ENCODE measurements at places on chromosomes 11 and 22. TPM values are rescaled to one million over a fixed set of nuclear protein-coding genes. Genes with fewer than 3 reads are reported as not detected.

Gene TPBGL
- polyA plus RNA-seq = 0.30 TPM

Gene SYT7
- not detected for polyA plus RNA-seq

- H3K27me3 ChIP-seq = no peaks in the 10 kb centered on the region
- peak overlapping the region; percentile 83 for H3K27ac ChIP-seq
- peak overlapping the region; percentile 81 for H3K4me3 ChIP-seq
Observed at GRCh38 chr11:61331651-61332050, 1.3 kb downstream of the DDB1 start.

DNA sequence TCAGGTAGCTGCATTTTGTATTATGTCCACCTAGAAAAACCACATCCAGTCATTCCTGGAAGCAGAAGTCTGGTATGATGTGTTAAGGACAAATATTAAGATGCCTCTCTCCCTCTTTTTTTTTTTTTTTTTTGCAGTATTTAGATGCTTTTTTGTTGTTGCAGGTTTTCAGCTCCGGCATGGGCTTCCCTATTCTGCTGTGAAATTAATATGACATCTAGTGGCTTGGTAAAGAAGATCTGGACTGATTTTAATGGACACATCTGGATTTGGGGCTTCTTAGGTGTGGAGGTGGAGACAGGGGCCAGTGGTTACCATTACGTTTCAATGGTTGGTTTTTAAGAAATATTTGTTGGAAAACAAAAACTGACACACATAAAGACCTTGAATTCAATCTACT lies 47.5 kb upstream of the RASSF10 start:
- no peaks in the 10 kb centered on the region for H3K4me1 ChIP-seq
- H3K27ac ChIP-seq = no peak overlapping the region
- no peaks in the 10 kb centered on the region for H3K36me3 ChIP-seq
- no peak overlapping the region for H3K4me3 ChIP-seq
- H3K27me3 ChIP-seq = no peaks in the 10 kb centered on the region

DNA sequence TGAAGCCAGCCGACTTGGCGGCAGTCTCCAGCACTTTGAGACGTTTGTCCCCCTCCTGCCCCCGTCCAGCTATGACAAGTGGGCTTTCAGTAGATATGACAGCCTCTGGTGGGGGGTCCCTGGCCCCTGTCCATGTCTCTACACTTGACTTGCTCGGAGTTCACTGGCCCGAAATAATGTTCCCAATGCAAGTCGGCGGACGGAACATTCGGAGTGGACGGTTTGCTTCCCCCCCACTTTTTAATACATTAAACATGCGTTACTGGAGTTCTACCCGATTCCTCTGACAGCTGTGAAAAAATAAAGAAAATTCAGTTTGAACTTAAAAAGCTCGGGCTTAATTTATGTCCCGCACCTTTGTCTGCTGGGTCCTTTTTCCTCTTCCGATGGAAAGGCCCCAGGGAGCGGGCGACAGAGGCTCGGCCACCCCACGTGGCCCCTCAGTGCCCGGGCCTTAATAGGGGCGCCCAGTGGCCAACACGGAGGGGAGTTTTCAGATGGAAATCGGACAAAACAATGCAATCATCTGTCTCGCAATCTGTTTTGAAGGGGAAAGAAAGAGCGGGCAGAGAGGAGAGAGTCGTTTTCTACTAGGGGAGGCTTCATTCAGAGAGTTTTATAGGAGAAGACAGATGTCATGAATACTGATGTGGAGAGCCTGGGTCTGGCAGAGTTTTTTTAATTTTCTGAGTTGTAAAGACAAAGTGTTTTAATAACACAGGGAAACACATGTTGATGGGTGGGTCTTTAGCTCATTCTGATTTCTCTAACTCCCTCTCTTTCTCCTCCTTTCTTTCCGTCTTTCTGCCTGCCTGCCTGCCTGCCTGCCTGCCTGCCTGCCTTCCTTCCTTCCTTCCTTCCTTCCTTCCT lies 50.2 kb downstream of the SMIM38 start:
- no peaks in the 10 kb centered on the region for H3K36me3 ChIP-seq
- DNase-seq = no peak
- no peak overlapping the region for H3K27ac ChIP-seq
- H3K27me3 ChIP-seq = no peaks in the 10 kb centered on the region
- no peaks in the 10 kb centered on the region for H3K4me1 ChIP-seq

DNA sequence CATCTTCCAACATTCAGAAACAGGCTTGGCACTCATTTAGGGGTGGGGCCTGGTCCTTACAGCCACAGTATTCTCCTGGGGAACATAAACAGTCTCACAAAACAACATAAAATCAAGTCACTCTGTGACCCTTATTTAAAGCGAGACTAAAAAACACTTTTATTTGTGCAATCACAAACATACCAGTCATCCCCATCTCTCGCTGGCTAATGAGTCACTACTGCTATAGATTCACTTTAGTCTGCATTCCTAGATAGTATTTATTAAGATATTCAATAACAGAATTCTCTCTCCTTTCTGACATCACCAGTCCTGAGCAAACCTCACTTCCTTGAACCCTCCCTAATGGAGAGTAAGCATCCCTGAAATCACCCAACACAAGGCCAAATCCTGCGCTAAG lies 68.0 kb downstream of the ZBTB44 start:
- no peak for DNase-seq
- no peak overlapping the region for H3K4me3 ChIP-seq
- H3K4me1 ChIP-seq = peaks cover 10% of the 10 kb centered on the region
- no peaks in the 10 kb centered on the region for H3K36me3 ChIP-seq

DNA sequence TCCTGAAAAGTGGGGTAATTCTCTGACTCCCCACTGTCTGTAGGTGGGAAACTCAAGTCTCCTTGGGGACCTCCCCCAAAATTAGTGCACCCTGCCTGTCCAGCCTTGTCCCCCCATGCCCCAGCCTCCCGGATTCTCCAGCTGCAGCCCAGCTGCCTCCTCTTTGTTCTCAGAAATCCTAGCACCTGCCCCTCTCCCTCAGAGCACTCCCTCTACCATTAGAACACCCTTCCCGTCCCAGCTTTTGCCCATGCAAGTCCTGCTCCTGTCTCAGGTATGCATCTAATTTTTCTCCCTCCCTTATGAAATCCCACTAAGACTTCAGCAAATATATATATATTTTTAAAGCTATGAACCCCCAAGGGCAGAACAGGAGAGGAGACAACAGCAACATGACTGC lies 37.3 kb downstream of the LRFN4 start:
- H3K4me3 ChIP-seq = no peak overlapping the region
- H3K36me3 ChIP-seq = no peaks in the 10 kb centered on the region
- H3K27me3 ChIP-seq = no peaks in the 10 kb centered on the region
- H3K27ac ChIP-seq = no peak overlapping the region

DNA sequence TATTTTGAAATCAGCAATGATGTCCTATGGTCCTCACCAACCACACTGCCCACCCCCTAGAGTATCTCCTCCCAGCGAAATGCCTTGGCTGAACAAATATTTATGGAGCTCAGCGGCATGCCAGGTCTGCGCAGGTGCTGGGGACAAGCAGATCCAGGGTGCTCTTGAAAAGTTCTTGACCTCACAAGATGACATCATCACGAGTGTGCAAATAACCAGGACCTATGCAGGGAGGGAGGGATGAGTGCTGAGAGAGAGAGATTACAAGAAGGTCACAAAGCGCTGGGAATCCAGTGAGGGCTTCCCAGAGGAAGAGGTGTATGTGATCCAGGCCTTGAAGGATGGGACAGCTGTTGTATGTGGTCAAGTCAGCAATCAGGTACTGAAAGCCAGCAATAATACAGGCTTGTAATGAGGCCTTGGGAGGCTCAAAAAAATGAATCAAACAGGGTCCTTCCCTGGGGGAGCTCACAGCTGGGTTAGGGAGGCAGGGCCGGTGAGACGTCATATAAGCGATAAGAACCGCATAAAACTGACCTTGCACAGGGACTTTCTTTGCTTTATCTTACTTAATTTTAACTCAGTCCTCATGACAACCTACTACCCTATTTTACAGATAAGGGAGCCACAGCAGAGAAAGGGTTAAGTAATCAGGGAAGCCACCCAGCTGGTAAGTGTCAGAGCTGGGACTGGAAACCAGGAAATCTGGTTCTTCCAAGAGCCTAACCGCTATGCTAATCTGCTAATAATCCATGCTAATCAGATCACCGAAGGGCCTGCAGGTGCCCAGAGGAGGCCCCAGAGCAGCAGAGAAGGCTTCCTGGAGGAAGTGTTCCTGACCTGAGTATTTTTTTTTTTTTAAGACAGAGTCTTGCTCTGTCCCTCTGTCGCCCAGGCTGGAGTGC lies 8.2 kb downstream of the ARRB1 start:
- H3K27me3 ChIP-seq = no peaks in the 10 kb centered on the region
- no peak overlapping the region for H3K4me3 ChIP-seq
- H3K36me3 ChIP-seq = no peaks in the 10 kb centered on the region
- H3K27ac ChIP-seq = no peak overlapping the region
- peaks cover 98% of the 10 kb centered on the region for H3K4me1 ChIP-seq

DNA sequence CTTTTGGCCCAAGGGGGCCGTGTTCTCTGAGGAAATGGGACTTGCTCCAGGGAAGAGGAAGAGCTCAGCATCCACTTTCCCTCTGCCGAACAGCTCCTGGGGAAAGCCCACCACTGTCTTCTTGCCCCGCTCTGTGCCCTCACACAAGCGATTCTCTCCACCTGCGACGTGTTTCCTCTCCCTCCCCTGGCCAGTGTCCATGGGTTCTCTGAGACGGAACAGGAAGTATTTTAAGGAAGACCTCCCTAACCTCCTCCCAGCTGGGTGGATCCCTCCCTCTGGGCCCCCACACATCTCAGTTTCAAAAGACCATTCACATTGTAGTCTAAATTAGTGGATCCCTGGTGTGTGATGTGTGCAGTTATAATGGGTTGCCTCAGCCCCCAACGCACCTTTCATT lies 1.6 kb downstream of the TP53AIP1 start:
- no peak for DNase-seq
- H3K27ac ChIP-seq = no peak overlapping the region
- H3K27me3 ChIP-seq = no peaks in the 10 kb centered on the region
- no peak overlapping the region for H3K4me3 ChIP-seq

- H3K27me3 ChIP-seq = no peaks in the 10 kb centered on the region
- H3K36me3 ChIP-seq = peaks cover 10% of the 10 kb centered on the region
- no peak overlapping the region for H3K4me3 ChIP-seq
- H3K27ac ChIP-seq = no peak overlapping the region
Observed at GRCh38 chr11:107808521-107808920, 50.1 kb downstream of the SLC35F2 start.

GRCh38 chr11:118705791-118706545 lies 26.5 kb upstream of the TREH start:
- no peaks in the 10 kb centered on the region for H3K27me3 ChIP-seq
- H3K36me3 ChIP-seq = no peaks in the 10 kb centered on the region
- H3K4me3 ChIP-seq = no peak overlapping the region
- no peak overlapping the region for H3K27ac ChIP-seq

- no peaks in the 10 kb centered on the region for H3K36me3 ChIP-seq
- no peaks in the 10 kb centered on the region for H3K4me1 ChIP-seq
- DNase-seq = no peak
- no peaks in the 10 kb centered on the region for H3K27me3 ChIP-seq
- H3K4me3 ChIP-seq = no peak overlapping the region
Observed at GRCh38 chr11:82533628-82534327, 199.9 kb downstream of the FAM181B start.

DNA sequence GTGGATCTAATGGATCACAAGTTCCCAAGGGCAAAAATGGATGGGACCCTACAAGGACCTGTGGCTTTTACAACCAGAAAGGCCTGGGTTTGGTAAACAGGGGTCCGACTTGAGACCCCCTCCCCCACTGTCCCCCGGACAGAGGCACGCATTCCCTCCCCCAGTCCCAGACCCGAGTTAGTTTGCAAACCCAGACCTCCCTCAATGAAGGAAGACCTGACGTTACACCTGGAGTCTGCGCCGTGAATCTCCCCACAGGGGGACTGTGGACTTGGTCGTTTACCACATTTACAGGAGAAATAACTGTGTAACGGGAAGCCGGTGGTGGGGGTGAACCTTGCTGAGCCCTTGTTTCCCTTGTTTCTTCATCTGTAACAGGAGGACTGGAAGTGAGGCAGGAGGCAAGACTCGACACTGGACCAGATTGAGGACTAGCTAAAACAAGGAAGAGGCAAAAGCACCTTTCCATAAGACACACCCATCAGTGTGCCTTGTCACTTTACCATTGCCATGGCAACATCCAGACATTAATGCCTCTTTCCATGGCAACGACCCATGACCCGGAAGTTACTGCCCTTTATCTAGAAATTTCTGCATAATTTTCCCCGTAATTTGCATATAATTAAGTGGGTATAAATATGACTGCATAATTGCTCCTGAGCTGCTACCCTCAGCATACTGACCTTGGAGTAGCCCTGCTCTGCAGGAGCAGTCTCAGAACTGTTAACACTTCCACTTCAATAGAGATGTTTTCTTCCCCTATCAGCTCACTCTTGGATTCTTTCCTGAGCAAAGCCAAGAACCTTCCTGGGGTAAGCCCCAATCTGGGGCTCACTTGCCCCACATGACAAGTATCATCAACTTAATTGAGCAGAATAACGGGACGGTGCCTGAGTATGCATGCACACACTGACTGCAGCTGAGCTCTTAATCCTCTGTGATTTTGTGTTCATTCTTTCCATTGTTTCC lies 25.4 kb downstream of the PDGFB start:
- H3K36me3 ChIP-seq = peaks cover 5% of the 10 kb centered on the region
- DNase-seq = no peak
- H3K4me3 ChIP-seq = no peak overlapping the region
- no peaks in the 10 kb centered on the region for H3K27me3 ChIP-seq

DNA sequence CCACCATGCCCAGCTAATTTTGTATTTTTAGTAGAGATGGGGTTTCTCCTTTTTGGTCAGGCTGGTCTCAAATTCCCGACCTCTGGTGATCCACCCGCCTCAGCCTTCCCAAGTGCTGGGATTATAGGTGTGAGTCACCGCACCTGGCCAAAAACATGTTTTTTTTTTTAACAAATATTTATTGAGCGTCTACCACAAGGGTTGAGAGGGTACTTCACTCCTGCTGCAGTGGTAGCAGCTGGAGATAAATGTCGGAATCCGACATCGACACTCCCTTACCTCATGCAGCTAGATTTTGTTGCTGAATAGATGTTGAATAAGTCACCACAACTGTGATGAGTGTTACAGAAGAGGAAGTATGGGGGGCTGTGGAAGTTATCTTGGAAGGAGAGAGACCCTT lies 971 bp downstream of the DNAJB13 start:
- DNase-seq = no peak
- H3K36me3 ChIP-seq = no peaks in the 10 kb centered on the region
- no peak overlapping the region for H3K4me3 ChIP-seq
- no peaks in the 10 kb centered on the region for H3K4me1 ChIP-seq

Measured in CD4-positive, alpha-beta memory T cell (primary cell).